Bone marrow (tissue), 2 donors: ENCODE measurements at places on chromosomes 13 and 19.
A peak's percentile ranks its signal among the peaks of the same experiment; 100 is the strongest.

GRCh38 chr13:79988573-79988972 lies 352.4 kb downstream of the SPRY2 start:
- no peak for DNase-seq

DNA sequence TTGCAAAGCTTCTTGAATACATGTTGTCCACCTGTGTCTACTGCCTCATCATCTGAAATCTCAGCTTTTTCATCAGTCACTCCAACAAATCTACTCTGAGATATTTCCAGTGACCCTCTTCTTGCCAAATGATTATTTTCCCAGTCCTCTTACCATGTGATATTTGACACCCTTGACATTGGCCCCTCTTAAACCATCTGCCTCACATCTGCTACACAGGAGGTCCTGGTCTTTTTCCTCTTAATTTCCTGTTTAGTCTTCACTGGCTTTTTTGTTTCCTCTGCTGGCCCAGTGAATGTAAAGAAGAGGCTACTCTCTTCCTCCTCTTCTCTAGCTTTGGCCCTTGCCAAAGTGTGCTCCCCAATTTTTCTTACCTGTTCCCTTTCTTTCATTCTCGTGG lies 218.7 kb downstream of the DNAJC15 start:
- DNase-seq = no peak

GRCh38 chr19:7904074-7905020 lies 670 bp downstream of the MAP2K7 start:
- DNase-seq = no peak

DNA sequence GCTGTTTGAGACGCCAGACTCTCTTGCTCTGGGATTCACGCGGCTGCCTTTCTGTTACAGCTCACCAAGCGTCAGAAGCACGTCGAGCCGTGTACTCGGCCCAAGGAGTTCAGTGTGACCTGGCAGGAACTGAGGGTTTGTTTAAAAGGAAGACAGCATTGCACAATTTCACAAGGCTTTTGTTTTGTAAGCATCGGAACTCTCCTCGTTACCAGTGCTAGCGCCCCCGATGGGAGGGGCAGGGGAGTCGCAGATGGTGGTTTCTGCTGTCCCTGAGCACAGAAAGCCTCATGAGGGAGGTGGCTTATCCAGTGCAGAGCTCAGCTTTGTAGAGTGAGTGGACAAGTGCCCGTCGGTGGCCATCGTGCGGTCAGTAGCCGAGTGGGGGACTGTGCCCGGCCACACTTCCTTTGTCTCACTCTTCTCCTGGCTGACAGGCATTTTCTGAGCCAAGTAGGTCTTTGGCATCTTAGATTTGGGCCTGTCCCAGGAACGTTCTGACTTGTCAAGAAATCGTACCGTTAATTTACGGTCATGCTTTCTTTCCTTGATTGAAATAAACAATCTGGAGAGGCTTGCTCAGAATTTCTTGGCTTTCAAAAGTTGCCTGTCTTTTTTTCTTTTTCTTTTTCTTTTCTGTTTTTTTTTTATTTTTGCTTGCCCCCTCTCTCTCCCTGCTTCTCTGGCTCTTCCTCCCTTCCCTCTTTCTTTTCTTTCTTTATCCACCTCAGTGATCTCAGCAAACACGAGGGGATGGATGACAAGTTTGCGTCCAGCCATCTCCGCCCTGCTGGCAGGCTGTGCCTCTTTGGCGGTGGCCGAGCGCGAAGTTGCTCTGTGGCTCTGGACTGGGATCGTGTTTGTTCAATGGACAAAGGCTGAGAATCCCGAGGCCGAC lies 7.7 kb downstream of the KDM4B start:
- peak; percentile 96 for DNase-seq

- DNase-seq = no peak
Measured at GRCh38 chr19:38793177-38793576, 4.2 kb downstream of the LGALS7B start.

- peak; percentile 29 for DNase-seq
Measured at GRCh38 chr19:41811036-41811435, 14.6 kb downstream of the CEACAM3 start.

DNA sequence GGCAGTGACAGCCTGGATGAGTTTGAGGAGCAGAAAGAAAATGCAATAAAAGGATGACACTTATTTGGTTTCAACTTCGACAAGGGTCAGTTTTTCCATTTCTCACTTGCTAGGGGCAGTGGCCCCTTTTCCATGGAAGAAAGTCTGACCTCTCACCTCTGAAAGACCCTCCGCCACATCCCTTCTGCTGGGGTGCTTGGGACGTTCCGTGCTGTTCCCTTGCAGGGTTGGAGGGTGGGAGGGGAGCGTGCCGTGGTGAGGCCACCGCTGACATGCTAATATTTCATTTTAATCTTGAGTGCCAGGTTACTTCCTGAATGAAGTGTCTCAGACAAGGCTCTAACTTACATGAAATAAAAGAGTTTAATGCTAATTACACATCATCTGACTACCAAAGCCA lies 5.2 kb upstream of the ZNF536 start:
- DNase-seq = no peak

DNA sequence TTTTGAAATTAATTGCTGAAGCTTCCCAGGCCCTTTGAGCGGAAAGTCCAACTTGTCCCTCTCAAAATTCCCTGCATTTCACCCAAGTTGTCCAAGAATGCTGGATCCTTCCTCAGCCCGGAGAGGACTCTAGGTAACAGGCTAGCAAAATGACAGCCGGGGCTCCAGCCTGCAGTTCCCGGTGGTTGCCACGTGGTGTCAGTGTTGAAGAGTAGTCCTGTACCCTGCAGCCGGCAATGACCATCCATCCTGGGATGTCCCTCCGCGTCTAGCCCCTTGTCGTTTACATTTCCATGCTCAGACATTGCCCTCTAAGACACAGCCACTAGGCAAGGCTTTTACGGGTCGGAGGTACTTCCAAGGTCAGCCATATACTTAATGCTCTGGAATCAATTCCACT lies 31.4 kb upstream of the MTIF3 start:
- DNase-seq = no peak

DNA sequence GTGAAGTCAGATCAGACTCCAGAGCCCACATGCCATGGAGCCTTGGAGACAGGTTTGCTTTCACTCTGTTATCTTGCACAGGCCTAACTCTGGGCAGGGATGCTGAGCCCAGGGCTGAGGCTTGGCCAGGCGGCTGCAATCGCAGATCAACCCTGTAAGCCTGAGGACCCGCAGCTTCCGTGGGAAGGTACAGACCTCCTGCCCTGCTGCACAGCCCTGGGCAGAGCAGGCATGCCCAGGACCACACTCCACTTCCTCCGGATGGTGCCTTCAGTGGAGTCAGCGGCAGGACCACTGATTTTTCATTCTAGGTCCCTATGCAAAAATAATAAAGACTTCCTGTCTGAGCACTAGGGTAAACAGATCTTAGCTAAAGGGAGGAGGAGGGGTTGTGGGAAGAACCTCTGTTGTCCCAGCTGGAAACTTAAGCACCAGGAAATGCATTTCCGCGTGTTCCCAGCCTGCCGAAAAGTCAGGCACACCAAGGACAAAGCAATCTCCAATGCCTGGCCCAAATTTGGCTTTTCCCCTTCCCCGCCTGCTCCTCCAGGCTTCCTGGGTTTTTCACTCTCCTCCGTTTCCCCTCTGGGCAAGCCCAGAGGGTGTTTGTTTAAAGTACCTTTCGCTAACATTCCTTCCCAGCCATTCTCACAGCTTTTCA lies 87.3 kb downstream of the KCTD15 start:
- no peak for DNase-seq

DNA sequence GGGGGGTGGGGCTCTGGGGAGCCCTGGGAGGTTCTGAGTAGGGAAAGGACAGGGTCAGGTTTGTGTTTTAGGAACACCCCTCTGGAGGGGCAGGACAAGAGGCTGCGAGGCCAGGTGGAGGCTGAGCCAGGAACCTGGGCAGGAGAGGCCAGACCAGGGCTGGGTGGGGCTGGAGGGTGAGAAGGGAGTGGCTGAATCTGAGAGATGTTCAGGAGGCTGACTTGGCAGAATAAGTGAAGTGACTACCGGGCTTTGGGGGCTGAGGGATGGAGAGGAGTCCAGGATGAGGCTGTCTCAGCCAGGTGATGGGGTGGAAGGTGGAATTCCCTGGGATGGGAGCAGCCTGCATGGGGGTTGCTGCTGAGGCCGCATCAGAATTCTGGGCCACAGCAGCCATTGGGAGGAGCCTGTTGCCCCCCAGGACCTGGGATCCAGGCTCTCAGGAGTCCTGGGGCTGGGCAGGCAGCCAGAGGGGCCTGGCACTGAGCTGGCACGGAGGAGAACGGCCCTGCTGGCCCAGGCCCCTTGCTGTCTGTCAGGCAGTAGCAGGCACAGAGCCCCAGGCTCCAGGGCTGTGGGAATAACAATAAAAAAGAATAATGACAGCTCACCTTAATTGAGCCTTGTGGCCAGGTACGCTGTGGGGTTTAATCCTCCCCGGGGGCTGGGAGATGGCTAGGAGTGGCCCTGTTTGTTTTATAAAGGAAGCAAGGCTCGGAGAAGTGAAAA lies 3.3 kb downstream of the PPP5C start:
- DNase-seq = no peak

GRCh38 chr19:57671124-57671895 lies 2.6 kb downstream of the ZSCAN4 start:
- no peak for DNase-seq

DNA sequence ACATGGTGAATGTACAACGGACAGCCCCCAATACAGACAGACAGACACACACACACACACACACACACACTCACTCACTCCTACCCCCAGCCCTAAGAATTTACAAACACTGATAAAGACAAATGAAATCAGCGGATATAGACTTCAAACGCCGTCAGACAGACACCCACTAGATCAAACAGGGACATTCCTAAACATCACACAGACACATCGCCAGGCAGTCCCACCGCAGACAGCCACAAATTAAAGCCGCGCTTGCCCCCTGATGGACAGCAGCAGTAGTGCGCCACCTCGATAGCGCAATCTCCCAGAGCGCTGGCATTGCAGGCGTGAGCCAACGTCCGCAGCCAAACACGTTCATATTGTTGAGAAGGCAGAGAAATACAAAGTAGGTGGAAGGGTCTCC lies 24.7 kb upstream of the ADGRE1 start:
- DNase-seq = peak; percentile 58

DNA sequence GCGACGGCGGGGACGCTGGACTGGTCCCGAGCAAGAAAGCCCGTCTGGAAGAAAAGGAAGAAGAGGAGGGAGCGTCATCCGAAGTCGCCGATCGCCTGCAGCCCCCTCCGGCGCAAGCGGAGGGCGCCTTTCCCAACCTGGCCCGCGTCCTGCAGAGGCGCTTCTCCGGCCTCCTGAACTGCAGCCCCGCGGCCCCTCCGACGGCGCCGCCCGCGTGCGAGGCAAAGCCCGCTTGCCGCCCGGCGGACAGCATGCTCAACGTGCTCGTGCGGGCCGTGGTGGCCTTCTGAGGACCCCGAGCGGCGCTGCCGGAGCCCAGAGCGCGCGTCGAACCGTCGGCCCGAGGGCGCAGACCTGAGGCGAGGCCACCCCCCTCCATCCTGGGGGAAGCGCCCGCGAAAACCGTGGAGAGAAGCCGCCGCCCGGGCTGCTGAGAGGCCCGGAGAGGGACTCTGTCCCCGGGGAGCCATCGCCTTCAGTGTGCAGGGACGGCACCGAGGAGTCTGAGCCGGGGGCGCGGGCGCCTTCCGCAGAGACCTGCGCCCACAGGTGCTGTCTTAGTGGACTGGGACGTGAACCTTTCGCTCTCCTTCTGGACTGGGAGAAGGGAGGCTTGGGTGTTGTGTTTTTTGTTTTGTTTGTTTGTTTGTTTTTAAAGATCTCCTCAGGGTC lies 3.5 kb downstream of the IER2 start:
- DNase-seq = peak; percentile 61

GRCh38 chr19:32202244-32202643 lies 143.2 kb upstream of the ZNF507 start:
- no peak for DNase-seq

- no peak for DNase-seq
Measured at GRCh38 chr19:13104848-13105711, 2.4 kb upstream of the LYL1 start.

DNA sequence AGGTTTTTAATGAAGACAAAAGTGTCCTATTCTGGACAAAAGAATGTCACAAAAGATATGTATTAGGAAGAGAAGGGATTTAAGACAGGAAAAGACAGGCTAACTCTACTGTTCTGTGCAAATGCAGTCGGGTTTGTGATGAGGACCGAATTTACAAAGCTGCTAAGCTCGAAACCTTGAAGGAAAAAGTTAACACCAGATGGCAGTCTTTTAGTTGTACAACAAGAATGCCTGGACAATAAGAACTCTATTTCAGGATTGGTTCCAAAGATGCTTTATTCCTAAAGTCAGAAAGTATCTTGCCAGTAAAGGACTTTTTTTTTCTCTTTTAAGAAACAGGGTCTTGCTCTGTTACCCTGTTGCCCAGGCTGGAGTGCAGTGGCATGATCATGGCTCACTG lies 51.1 kb downstream of the HS6ST3 start:
- no peak for DNase-seq

GRCh38 chr19:5983367-5983955 lies 5.5 kb upstream of the RANBP3 start:
- no peak for DNase-seq

- no peak for DNase-seq
Measured at GRCh38 chr19:48403606-48404005, 10.1 kb downstream of the GRIN2D start.

DNA sequence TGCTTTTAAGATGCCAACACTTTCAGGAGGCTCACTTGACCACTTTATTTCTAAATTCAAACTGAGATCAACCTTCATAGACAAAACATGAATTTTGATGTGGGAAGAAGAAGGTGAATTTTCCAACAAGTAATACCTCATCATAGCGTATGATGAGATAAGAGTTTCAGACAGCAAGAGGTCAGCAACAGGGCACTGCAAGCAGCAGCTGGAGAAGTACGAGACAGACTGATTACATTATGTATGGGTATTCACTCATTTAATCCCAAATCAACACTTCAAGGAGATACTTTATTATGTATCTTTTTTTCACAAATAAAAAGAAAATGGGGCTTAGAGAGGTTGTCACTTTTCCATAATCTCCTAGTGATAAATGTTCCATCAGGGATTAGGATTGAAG lies 389.8 kb downstream of the TBC1D4 start:
- no peak for DNase-seq

- DNase-seq = no peak
Measured at GRCh38 chr19:31761281-31761913, 412.2 kb upstream of the TSHZ3 start.

- DNase-seq = no peak
Measured at GRCh38 chr19:21947775-21948174, 63.0 kb downstream of the ZNF208 start.

DNA sequence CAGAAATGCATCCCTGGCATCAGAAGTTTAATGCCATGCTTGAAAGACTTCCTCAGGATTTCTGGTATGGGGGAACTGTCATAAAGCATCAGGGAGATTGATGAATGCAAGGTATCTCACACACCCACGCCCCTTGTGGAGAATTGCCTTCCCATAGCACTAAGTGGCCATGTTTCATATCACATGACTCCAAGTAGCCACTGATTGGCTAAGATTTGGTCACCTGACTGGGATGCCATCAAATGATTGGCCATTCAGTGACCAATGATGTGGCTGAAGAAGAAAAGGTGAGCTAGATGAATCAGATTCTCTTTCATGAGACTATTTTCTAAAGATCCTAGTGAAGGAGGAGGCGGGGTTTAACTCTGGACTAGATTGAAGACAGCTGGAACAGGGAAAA lies 7.3 kb downstream of the KLK8 start:
- no peak for DNase-seq
